ENCODE measurements at places on chromosomes 6 and 20.

GRCh38 chr6:142707255-142707654 is 237.7 kb downstream of the HIVEP2 start:
- no peaks in the 10 kb centered on the region for H3K27me3 ChIP-seq
- H3K27ac ChIP-seq, result no peak overlapping the region
- no peak overlapping the region for H3K4me3 ChIP-seq
- peaks cover 38% of the 10 kb centered on the region for H3K4me1 ChIP-seq
- H3K36me3 ChIP-seq, result no peaks in the 10 kb centered on the region

DNA sequence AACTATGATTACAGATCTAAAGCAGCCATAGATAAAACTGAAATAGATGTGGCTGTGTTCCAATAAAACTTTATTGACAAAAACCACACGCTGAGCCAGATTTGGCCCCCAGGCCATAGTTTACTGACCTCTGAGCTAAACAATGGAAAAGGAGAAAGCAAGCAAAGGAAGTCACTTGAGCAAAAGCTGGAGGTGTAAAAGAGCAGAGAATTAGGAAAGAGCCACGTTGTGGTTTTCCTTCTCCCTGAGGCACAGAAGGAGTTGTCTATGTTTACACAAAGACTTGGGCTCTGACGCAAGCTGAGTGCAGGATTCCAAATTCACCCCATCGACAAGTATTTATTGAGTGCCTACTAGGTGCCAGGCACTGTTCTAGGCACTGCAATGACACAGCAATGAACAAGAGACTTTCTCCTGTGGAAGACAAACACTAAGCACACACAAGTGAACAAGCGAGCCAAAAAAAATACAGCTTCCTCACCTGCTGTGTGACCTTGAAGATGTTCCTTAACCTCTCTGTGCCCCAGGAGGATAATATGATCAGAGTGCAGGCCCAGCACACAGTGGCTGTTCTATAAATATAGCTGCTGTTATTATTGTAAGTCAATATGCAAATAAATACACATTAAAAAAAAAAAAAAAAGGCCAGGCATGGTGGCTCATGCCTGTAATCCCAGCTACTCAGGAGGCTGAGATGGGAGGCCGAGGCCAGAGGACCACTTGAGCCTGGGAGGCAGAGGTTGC is 75.4 kb upstream of the PTPN1 start:
- H3K27me3 ChIP-seq, result no peaks in the 10 kb centered on the region
- no peak for DNase-seq
- no peaks in the 10 kb centered on the region for H3K4me1 ChIP-seq
- no peak overlapping the region for H3K4me3 ChIP-seq
- H3K36me3 ChIP-seq, result no peaks in the 10 kb centered on the region

DNA sequence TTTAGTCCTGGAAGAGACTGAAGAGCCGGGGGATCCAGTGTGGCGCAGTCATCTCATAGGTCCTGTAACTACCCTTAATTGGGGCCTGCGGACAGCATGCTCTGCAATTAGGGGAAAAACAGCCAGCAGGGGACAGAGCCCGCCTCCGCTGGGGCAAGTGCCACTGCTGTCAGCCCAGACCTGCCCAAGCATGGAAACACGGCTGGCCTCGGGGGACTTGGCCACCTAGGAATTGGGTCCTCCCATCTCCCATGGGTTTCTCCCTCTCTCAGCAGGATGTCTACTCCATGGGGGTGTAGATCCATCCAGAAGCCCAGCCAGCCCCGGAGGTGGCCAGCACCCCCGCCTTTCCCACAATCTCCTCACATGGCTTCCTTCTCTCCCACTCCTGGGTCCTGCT is 3.6 kb downstream of the GHRH start:
- H3K27me3 ChIP-seq, result peaks cover 14% of the 10 kb centered on the region
- no peaks in the 10 kb centered on the region for H3K4me1 ChIP-seq
- H3K27ac ChIP-seq, result no peak overlapping the region
- DNase-seq, result no peak
- H3K4me3 ChIP-seq, result no peak overlapping the region
- H3K36me3 ChIP-seq, result no peaks in the 10 kb centered on the region

GRCh38 chr6:16752206-16752866 is 8.9 kb downstream of the ATXN1 start:
- H3K4me1 ChIP-seq, result peaks cover 4% of the 10 kb centered on the region
- no peaks in the 10 kb centered on the region for H3K27me3 ChIP-seq
- no peak overlapping the region for H3K27ac ChIP-seq
- peaks cover 5% of the 10 kb centered on the region for H3K36me3 ChIP-seq
- no peak for DNase-seq

DNA sequence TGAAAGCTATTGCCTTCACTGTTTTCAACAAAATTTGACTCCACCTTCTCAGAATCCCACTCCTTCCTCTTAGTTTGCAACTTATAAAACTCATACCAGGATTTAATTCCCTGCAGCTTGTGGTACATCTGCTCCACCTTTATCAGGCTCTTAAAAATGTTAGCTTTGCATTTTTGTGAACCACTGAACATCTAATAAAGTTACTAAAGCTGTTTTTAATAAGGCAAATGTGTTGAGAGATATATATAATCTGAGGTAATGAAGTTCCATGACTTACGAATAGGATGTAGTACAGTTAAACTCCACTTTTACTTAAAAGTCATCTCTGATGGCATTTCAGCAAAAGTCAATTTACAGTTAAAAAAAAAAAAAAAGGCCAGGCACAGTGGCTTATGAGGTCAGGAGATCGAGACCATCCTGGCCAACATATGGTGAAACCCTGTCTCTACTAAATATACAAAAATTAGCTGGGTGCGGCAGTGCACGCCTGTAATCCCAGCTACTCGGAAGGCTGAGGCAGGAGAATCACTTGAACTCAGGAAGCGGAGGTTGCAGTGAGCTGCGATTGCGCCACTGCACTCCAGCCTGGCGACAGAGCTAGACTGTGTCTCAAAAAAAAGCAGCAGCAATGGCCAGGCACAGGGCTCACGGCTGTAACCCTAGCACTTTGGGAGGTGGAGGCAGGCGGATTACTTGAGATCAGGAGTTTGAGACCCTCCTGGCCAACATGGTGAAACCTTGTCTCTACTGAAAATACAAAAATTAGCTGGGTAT is 106.2 kb downstream of the KIF13A start:
- H3K4me1 ChIP-seq, result peaks cover 57% of the 10 kb centered on the region
- no peaks in the 10 kb centered on the region for H3K36me3 ChIP-seq
- peak; percentile 85 for DNase-seq
- H3K27me3 ChIP-seq, result no peaks in the 10 kb centered on the region

DNA sequence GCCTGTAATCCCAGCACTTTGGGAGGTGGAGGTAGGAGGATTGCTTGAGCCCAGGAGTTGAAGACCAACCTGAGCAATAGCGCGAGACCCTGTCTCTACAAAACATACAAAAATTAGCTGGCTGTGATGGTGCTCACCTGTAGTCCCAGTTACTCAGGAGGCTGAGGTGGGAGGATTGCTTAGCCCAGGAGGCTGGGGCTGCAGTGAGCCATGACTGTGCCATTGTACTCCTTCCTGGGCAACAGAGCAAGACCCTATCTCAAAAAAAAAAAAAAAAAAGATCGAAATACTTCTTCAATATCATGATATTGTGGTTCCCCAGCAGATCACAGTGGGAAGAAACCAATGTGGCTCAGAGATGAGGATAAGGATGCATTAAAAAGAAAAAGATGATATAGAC is 47.6 kb downstream of the SOBP start:
- no peaks in the 10 kb centered on the region for H3K4me1 ChIP-seq
- no peak overlapping the region for H3K27ac ChIP-seq
- no peaks in the 10 kb centered on the region for H3K36me3 ChIP-seq
- H3K27me3 ChIP-seq, result no peaks in the 10 kb centered on the region
- DNase-seq, result no peak
- H3K4me3 ChIP-seq, result no peak overlapping the region
